Activated naive CD4-positive, alpha-beta T cell treated with anti-CD3 and anti-CD28 coated beads for 36 hours (primary cell): ENCODE measurements at places on chromosomes 12 and 14.
A peak's percentile ranks its signal among the peaks of the same experiment; 100 is the strongest.

- peak; percentile 16 for DNase-seq
Observed at GRCh38 chr14:54435500-54435981, 5.6 kb downstream of the CNIH1 start.

- no peak for DNase-seq
Observed at GRCh38 chr12:127531542-127531941, 735.4 kb upstream of the TMEM132C start.

DNA sequence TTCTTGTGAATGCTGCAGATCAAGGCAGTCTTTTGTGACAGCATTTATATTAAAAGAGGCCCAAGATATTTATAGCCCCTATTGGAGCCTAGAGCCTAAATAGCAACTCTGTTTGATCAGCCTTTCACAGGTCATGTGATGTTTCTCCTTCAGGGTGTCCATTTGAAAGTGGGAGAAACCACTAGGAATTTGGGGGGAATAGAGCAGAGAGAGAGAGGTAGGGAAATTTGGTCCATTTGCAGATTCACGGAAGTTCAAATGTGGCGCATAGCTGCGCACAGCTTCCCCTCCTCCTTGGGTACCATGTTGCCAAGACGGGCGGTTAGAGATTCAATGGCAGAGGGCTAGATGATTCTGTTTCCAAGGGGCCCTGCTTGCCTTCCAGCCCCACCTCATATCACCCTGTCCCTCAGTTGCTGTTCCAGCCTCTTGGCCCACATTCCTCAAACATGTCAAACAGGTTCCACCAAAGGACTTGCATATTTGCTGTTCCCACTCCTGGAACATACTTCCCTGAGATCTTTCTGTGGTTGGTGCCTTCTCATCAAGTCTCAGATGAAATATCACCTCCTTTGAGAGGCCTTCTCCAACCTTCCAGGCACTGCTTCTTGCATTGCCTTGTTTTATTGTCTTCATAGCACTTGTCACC, 220.8 kb downstream of the CHST11 start:
- DNase-seq: no peak

GRCh38 chr12:63894132-63894531, 49.6 kb downstream of the SRGAP1 start:
- DNase-seq: no peak

DNA sequence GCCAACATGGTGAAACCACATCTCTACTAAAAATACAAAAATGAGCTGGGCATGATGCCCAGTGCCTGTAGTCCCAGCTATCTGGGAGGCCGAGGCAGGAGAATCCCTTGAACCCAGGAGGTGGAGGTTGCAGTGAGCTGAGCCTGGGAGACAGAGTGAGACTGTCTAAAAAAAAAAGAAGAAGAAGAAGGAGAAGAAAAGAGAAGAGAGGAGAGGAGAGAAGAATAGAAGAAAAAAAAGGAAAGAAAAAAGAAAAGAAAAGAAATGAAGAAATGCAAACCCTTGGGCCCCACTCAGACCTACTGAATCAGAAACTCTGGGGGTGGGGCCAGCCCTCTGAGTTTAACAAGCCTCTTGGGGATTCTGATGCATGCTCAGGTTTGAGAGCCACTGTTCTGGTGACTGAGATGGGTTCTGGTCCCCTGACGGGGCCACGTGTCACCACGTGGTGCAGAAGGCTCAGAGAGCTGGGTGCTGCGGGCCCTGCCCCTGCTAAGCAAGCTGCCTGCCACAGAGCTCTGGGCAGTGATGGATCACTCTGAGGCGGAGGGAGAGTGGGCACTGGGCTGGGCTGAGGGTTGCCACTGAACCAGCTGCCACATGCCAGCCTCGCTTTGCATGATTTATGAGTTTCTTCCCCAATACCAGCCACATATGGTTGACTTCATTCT, 37.5 kb downstream of the ERH start:
- peak; percentile 35 for DNase-seq

GRCh38 chr14:60735416-60735815, 855 bp downstream of the MNAT1 start:
- no peak for DNase-seq

DNA sequence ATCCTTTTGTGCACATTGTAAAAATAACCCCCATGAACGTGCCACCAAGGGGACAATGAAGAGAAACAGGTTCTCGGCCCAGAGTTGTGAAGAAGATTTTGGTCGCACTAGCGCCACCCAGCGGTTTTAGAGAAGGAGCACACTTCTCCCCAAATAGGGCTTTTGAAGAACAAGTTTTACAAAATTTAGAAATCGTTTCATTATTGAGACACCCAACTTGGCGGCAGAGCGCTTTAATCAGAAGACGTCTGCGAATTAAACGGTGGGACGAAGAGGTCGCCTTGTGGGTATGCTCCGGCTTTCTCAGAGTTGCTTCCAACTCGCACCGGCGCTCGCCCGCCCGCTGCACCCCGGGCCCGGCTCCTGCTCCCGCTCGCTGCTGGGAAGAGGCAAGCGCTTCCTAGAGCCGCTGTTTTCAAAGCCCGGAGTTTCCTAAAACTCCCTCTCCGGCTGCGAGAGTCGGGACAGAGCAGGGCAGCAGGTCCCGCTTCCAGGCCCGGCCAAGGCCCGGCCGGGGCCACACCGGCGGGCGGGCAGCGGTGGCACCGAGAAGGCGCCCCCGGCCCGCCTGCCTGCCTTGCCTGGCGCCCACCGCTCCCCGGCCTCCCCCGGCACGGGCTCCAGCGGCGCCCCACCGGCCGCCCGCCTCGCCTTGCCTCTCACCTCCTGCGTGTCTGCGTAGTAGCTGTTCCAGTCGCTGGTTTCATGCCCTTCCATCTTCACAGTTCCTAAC, 645 bp downstream of the FOXA1 start:
- peak; percentile 72 for DNase-seq

GRCh38 chr12:111981987-111982386, 31.0 kb downstream of the TMEM116 start:
- no peak for DNase-seq

- no peak for DNase-seq
Observed at GRCh38 chr14:35353409-35354172, 51.0 kb downstream of the NFKBIA start.

- peak; percentile 62 for DNase-seq
Observed at GRCh38 chr12:48105321-48105866, 485 bp downstream of the SENP1 start.

DNA sequence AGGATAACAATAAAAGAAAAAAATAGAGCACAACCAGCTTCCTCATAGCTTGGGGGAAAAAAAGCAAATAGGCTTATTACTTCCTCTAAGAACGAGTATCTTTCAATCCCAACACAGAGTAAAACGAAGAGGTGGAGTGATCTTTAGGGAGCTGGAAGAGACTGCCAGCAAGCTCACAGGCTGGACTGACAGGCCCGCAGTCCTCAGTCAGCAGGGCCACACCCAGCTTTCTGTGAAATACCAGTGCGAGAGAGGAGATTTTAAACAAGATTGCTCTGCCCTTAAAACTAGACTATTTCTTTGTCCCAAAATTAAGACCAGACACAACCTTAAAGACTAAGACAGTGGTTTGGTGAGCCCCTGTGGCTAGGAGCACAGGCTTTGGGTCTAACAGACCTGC, 32.9 kb downstream of the SETD3 start:
- no peak for DNase-seq

DNA sequence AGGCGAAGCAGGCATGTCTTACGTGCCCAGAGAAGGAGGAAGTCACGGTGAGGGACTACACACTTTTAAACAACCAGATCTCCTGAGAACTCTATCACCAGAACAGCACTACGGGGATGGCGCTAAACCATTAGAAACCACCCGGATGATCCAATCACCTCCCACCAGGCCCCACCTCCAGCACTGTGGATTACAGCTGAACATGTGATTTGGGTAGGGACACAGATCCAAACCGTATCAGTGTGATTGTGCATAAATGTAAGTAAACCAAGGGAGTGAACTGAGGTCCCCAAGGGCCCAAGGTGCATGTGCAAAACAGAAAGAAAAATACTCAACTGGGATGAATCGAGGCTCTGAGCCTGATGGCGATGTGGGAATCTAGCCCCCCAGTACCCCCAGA, 134.2 kb downstream of the DICER1 start:
- DNase-seq: no peak

DNA sequence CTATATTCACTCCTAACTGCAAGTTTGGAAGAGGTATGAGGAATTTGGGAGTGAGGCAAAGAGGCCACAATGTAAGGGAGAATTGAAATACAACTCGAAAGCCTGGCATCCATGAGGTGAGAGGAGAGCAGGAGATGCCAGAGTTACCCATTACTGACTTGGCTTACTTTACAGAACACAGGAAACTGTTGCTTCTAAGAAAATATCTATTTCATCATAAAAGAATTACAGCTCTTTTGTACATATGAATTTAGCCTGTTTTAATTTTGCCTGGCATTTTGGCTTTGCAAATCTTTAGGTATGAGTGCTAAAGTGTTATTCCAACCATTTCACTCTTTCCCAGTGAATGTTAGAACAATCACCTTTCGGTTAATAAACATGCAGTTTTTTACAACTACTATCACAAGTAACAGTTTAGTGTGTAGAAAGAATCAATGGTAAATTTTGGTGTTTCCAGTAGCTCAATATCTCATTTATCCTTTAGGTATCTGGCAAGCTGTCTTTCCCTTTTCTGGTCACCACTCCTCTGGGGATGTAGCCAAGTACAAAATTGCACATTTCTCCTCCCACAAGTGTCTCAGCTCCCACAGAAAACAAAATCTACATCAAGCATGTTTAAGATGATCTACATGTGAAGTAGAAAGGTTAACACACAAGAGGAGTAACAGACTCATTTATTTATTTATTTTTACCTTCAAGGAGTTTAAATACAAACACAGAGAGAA, 196.6 kb upstream of the DCN start:
- DNase-seq: no peak

GRCh38 chr14:104458845-104459244, 120.7 kb upstream of the C14orf180 start:
- no peak for DNase-seq

GRCh38 chr12:117063162-117063911, 35.9 kb downstream of the TESC start:
- DNase-seq: peak; percentile 57

DNA sequence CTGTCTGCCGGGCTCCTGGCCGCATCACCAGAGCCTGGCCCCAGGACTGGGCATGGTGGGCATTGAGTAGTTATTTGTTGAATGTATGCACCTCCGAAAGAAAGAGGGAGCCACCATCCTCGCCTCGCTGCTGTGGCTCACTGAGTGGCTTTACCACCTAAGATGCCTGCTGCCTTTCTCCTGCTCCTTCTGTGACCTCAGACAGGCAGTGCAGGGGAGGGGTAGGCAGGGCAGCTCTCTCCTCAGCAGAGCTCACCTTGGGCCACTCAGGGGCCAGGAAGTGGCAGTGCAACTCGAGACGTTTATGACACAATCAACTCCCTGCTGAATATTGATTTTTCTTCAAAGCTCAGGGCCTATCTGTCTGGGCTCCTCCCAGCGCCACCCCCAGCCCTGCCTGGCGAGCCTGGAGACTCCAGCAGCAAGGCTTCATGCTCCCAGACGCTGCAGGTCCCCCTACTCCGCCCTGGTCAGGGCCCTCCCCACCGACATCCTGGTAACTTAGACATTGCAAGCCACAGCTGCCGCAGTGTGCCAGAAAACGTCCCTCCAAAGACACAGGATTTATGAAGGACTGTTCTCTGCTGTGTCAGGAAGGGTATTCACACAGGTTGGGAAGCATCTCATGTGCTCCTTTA, 84.3 kb upstream of the DIO3 start:
- DNase-seq: no peak
